Activated naive CD8-positive, alpha-beta T cell treated with anti-CD3 and anti-CD28 coated beads, Interleukin-2, amount 50 U/mL, for 24 hours (primary cell): ENCODE measurements at places on chromosomes 7 and 10.

GRCh38 chr10:118594392-118595063 is 920 bp downstream of the PRLHR start:
- H3K4me1 ChIP-seq: peaks cover 12% of the 10 kb centered on the region
- peaks cover 62% of the 10 kb centered on the region for H3K27me3 ChIP-seq
- H3K4me3 ChIP-seq: no peak overlapping the region
- peak; percentile 29 for DNase-seq
- peaks cover 2% of the 10 kb centered on the region for H3K36me3 ChIP-seq

DNA sequence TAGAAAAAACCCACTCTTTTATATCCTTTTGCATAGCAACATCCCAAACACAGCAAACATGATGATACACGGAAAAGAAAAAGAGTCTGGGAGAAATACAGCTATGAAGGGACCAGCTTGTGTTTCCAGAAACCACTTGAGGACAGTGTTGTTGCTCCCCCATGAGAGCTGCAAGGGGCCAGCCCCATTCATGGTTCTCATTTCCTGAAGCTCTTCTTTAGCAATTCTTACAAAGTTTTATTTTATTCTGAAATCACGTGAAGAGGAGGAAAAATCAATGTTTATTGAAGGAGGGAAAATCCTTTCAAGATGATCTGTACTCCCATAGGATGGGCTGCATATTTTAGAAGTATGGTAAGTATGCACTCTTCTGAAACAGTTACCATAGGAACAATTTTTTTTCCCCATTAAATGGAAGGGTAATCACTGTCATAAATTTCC is 17.5 kb upstream of the PRTFDC1 start:
- H3K27me3 ChIP-seq: no peaks in the 10 kb centered on the region
- no peak overlapping the region for H3K27ac ChIP-seq

DNA sequence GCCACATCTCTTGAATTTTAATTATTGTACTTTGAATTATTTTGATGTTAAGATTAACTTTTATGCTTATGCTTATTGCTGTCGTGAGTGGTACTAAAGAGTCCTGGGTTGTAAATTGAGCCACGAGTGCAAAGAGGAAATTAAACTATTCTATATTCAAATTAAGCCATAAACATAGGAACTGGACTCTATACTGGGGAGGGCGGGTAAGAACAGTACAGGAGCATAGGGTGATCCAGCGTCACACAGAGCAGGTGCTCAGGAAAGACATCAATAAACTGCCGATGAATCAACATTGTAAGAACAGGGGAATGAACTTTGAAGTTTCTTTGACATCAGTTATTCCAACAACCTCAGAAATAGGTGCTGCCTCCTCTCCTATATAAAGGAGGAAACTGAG is 219.6 kb downstream of the CACNB2 start:
- H3K4me1 ChIP-seq: no peaks in the 10 kb centered on the region
- H3K4me3 ChIP-seq: no peak overlapping the region
- H3K27ac ChIP-seq: no peak overlapping the region
- DNase-seq: no peak
- H3K36me3 ChIP-seq: no peaks in the 10 kb centered on the region

GRCh38 chr7:99139036-99139435 is 4.9 kb downstream of the SMURF1 start:
- no peaks in the 10 kb centered on the region for H3K27me3 ChIP-seq
- H3K4me3 ChIP-seq: no peak overlapping the region
- H3K36me3 ChIP-seq: peaks cover 4% of the 10 kb centered on the region
- no peak overlapping the region for H3K27ac ChIP-seq

DNA sequence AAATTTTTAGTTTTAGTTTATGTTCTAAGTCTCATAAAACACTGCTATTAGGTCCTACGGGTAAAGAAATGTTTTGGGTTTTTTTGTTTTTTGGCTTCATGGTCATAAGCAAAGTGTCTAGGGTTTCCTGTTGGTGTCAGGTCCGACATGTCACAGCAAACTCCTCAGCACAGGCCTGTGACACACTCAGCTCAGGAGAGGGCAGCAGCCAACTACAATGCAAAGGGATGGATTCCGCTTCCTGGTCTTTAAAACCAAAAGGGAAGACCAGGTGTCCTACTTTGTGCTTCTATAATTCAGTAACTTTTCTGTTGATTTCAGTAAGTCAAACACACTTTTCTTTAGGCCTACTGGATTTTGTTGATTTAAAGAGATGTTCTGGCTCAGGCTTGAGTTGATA is 83.8 kb upstream of the MACROH2A2 start:
- H3K4me1 ChIP-seq: no peaks in the 10 kb centered on the region
- H3K27me3 ChIP-seq: peaks cover 14% of the 10 kb centered on the region
- no peak for DNase-seq
- H3K27ac ChIP-seq: no peak overlapping the region
- H3K4me3 ChIP-seq: no peak overlapping the region
- H3K36me3 ChIP-seq: no peaks in the 10 kb centered on the region

GRCh38 chr7:92061154-92061553 is 73.1 kb downstream of the CYP51A1 start:
- no peak for DNase-seq
- no peak overlapping the region for H3K27ac ChIP-seq
- H3K4me3 ChIP-seq: no peak overlapping the region
- H3K27me3 ChIP-seq: no peaks in the 10 kb centered on the region
- peaks cover 3% of the 10 kb centered on the region for H3K36me3 ChIP-seq

DNA sequence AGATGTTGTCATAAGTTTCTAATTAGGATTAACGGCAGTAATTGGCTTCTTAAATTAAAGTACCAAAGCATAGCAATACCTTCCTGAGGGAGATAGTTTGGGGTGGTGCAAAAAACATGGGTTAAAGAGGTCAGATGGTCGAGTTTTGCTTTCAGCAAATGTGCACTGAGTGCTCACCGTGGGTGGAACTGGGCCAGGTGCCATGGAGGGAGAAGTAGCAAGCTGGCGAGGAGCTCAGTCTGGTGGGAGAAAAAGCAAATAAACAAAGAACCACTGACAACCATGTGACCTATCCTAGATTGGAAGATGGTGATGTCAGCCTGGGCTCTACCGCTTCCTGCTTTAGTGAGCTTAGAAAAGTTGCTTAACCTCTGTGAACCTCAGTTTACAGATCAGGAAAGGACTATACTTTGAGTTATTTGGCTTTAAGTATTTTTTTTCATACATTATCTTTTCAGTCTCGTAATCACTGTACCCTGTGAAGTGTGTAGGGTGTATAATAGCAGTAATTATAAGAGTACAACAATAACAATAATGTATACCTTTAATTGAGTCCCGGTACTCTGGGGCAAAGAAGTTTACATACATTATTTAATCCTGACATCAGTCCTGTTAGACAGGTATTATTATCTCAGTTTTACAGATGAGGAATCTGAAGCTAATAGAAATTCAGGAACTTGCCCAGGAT is 69.0 kb upstream of the PDCD4 start:
- DNase-seq: peak; percentile 45
- no peaks in the 10 kb centered on the region for H3K36me3 ChIP-seq
- no peaks in the 10 kb centered on the region for H3K27me3 ChIP-seq
- H3K27ac ChIP-seq: peak overlapping the region; percentile 45
- peaks cover 51% of the 10 kb centered on the region for H3K4me1 ChIP-seq

GRCh38 chr10:46516660-46517416 is 39.6 kb downstream of the GPRIN2 start:
- no peaks in the 10 kb centered on the region for H3K36me3 ChIP-seq
- H3K4me3 ChIP-seq: no peak overlapping the region
- no peaks in the 10 kb centered on the region for H3K27me3 ChIP-seq
- H3K27ac ChIP-seq: no peak overlapping the region
- no peak for DNase-seq

- no peak for DNase-seq
- H3K4me1 ChIP-seq: no peaks in the 10 kb centered on the region
- H3K36me3 ChIP-seq: no peaks in the 10 kb centered on the region
Observed at GRCh38 chr10:113527211-113527906, 25.5 kb upstream of the HABP2 start.

DNA sequence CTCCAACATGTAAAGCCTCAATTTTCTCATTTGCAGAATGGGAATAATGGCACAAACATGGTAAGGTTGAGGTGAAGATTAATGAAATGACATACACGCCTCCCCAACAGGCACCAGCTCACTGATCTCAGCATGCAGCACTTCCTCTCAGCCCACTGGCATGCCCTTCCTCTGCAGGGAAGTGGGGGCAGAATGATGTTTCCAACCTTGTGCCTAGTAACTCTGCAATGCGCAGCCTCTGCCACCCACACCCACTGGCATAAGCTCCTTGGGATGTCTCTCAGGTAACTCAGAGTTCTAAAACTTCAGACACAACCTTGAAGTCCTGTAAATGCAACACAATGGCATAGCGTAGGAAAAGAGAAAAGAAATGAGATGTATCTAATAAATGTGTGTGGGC is 540.7 kb downstream of the HTR7 start:
- peaks cover 9% of the 10 kb centered on the region for H3K4me1 ChIP-seq
- no peak for DNase-seq
- no peaks in the 10 kb centered on the region for H3K36me3 ChIP-seq
- no peak overlapping the region for H3K4me3 ChIP-seq
- H3K27ac ChIP-seq: no peak overlapping the region

DNA sequence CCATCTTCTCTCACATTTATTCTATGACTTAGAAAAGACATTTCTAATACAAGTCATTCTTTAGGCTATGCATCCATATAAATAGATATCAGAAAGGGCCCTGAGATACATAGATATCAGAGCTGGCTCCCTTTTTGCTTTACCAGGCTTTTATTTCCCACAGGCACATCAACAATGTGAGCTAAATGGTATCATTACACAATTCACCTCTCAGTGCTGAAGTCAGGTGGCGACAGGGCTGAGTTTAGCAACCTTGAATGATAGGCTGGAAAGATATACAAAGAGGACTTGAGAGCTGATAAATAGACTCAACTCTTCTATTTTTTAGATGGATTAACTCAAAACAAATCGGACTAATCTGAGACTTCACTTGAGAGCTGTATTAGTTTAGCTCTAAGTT is 189.2 kb upstream of the COL1A2 start:
- no peaks in the 10 kb centered on the region for H3K4me1 ChIP-seq
- no peak overlapping the region for H3K4me3 ChIP-seq
- H3K36me3 ChIP-seq: no peaks in the 10 kb centered on the region
- no peaks in the 10 kb centered on the region for H3K27me3 ChIP-seq

DNA sequence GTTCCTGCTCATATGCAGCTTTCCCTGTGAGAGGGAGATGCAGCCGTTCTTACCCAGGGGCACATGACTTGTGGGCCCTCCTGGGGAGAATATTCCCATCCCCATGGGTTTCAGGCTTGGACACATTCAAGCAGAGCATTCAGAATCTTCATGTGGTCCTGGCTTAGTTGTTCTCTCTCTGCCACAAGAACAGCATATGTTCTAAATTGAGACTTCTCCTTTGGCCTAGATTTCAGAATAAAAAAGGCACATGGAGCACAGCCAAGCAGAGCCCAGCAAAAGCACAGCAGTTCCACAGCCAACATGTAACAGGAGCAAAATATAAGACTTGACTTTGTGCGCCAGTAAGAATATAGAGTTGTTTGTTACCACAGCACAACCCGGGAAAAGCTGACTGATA is 306.4 kb upstream of the MYO3A start:
- H3K4me3 ChIP-seq: no peak overlapping the region
- H3K27ac ChIP-seq: no peak overlapping the region
- no peaks in the 10 kb centered on the region for H3K4me1 ChIP-seq
- no peaks in the 10 kb centered on the region for H3K27me3 ChIP-seq
- DNase-seq: no peak
- no peaks in the 10 kb centered on the region for H3K36me3 ChIP-seq

DNA sequence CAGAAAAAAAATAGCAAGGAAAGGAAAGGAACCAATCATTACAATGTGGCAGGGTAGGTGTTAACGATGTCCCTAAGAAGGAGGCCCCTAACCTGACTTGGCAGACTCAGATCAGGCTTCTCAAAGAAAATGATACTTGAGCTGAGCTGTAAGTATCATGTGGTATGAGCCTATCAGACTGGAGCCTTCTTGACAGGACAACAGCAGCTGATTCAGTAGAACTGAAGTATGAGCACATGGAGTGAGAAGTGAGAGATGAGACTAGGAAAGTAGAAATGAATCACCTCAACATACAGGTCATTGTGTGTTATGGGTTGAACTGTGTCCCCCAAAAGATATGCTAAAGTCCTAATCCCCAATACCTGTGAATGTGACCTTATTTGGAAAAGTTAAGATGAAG is 66.3 kb downstream of the MTERF1 start:
- no peaks in the 10 kb centered on the region for H3K36me3 ChIP-seq
- no peak overlapping the region for H3K27ac ChIP-seq
- DNase-seq: no peak
- no peak overlapping the region for H3K4me3 ChIP-seq
- H3K4me1 ChIP-seq: no peaks in the 10 kb centered on the region
- no peaks in the 10 kb centered on the region for H3K27me3 ChIP-seq

DNA sequence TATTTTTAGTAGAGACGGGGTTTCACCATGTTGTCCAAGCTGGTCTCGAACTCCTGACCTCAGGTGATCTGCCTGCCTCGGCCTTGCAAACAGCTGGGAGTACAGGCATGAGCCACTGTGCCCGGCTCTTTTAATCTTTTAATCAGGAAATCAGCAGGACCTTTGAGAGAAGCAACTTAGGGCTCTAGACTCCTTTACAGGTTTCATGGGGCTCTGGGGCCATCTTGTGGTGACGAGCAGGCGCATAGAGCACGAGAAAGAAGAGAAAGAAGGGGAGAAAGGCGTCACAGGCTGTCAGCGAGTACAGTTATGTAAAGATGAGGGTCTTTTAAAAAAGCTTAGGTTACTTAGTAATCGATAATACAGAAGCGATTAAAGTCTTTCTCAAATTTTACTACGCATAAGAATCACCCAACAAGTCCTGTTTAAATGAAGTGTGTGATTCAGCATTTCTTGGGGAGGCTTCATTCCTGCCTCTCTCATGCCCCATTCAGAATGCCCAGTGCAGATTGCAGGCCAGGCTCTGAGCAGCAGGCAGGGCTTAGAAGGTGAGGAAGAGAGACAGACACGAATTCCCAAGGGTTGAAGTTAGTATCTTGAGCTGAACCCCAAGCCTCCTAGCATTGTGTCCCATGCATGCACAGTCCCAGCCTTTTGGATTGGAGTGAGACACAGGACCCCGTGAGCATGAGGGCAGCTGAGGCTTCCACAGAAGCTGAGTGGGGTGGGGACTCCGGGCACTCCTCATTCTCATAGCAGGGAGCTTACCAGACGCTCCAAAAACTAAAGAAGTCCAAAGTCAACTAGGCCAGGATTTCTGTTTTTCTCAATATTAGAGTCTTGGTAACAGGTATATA is 23.6 kb upstream of the PFKP start:
- peaks cover 4% of the 10 kb centered on the region for H3K4me1 ChIP-seq
- DNase-seq: peak; percentile 55
- H3K4me3 ChIP-seq: no peak overlapping the region
- peaks cover 18% of the 10 kb centered on the region for H3K27me3 ChIP-seq

GRCh38 chr10:46517541-46517940 is 38.9 kb downstream of the GPRIN2 start:
- no peak overlapping the region for H3K27ac ChIP-seq
- DNase-seq: no peak
- H3K4me1 ChIP-seq: no peaks in the 10 kb centered on the region

GRCh38 chr10:112904000-112904399 is 46.0 kb upstream of the TCF7L2 start:
- H3K36me3 ChIP-seq: no peaks in the 10 kb centered on the region
- DNase-seq: no peak
- H3K27me3 ChIP-seq: peaks cover 4% of the 10 kb centered on the region
- peaks cover 2% of the 10 kb centered on the region for H3K4me1 ChIP-seq
- no peak overlapping the region for H3K4me3 ChIP-seq
